NCI-H510A treated with DMSO at 0.1 percent for 48 hours (cell line): ENCODE measurements at places on chromosomes 2 and 18.

DNA sequence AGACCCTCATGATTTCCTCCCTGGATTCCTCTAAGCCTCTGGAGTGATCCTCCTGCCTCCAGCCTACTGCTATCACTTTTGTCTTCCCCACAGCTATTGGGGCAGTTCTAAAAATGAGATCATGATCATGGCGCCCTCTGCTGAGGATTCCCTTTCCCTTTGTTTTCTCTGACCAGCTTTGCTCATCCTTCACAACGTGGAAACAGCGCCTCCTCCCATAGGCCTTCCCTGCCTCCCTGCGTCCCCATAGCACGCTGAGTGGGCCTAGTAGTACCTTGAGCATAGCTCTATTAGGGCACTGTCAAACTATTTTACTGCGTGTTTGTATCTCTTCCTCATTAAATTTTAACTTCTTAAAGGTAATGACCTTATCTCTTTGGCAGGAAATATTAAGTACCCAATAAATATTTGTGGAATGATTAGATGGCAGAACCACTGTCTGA lies 207.0 kb upstream of the FANCL start:
- peak; percentile 69 for DNase-seq

DNA sequence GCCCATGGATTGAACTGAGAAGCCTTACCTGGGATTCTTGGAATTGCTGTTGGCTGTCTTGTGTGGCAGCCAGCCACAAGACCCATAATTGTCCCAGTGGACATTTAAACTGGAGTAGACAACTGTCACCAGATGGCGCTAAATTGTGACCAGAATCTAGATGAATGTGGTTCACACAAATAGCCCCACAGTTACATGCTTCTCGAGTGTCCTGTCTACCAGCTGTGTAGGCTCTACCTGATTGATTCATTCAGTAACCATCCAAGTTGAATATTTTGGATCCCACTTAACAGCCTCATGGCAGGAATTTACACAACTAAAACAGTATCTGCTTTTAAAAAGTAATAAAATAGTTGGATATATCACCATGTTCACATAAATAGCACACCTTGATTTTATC lies 73.2 kb downstream of the MAP4K4 start:
- DNase-seq, result peak; percentile 54

- no peak for DNase-seq
Observed at GRCh38 chr2:221018262-221018661, 553.8 kb downstream of the EPHA4 start.

DNA sequence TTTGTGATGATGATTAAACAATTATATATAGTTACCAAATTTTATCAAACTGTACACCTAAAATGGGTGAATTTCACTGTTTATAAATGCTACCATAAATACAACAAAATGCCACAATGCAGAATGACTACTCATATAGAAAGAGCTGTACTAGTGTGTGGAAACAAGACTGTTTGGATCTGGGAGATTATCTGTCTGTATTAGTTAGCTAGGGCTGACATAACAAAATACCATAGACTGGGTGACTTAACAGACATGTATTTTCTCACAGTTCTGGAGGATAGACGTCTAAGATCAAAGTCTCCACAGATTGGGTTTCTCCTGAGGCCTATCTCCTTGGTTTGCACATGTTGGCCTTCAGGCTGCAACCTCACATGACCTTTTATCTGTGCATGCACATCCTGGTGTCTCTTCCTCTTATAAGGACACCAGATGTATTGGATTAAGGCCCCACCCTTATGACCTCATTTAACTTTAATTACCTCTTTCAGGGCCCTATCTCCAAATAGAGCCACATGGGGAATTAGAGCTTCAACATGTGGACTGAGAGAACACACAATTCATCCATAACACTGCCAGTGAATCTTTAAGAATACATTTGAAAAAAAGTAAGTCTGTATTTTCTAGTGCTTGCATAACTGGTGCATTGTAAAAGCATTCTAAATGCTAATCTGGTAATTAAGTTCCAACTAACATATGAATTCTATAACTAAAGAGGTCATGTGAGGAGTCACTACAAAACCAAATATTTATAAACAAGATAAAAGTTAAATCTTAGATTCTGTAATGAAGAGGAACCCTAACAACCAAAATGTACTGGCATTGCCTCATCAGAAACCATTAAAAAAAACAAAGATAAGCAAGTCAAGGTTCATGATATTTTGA lies 699.6 kb downstream of the NYAP2 start:
- no peak for DNase-seq

DNA sequence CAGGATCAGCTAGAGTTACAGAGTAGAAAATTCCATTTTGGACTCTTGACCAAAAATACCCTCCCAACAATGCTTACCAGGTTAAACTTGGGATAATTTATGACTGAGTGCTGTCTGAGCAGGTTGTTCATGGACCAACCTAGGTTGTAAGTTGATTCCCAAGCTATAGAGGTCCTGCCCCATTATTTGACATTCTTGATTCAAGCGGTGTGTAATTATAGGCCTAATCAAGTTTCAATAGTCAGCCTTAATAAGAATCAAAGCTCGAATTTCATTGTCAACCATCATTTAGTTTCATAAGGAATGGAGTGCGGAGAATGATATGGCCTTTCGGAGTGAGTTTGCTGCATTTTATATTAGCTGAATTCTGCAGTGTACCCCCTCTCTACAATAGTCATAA lies 152.8 kb upstream of the FIGN start:
- DNase-seq, result no peak

- DNase-seq, result no peak
Observed at GRCh38 chr2:229489016-229489415, 217.9 kb upstream of the PID1 start.

- DNase-seq, result no peak
Observed at GRCh38 chr18:44781886-44782285, 101.2 kb downstream of the SETBP1 start.

- peak; percentile 76 for DNase-seq
Observed at GRCh38 chr18:34631093-34631966, 78.8 kb upstream of the DTNA start.

- no peak for DNase-seq
Observed at GRCh38 chr18:75530566-75531211, 103.2 kb upstream of the SMIM21 start.

DNA sequence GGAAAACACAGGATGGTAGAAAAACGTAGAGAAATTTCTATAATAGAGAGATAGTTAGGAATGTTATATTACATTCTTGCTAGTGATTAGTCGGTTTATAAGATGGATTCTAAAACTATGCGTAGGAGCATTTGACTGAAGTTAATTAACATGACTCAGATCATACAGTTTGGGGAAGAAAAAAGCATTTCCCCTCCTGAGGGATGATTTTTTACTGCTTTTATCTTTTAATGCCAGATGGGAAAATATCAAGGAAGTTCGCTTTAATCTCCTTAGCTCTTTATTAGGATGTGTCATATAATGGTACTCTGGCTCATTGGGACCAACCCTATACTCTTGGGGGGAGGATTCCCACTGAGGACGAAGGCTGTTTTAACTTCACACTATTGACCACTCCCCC lies 502.1 kb downstream of the TGIF1 start:
- no peak for DNase-seq

- no peak for DNase-seq
Observed at GRCh38 chr2:46915281-46915810, at the start of gene MCFD2. Gene MCFD2 (minus strand): TSS chr2:46915806. CDS start chr2:46909171, 6,635 bp downstream.

GRCh38 chr2:129910446-129911362 lies 68.8 kb upstream of the RAB6C start:
- DNase-seq, result no peak

GRCh38 chr2:69594341-69594740 lies 49.2 kb downstream of the AAK1 start:
- DNase-seq, result no peak

DNA sequence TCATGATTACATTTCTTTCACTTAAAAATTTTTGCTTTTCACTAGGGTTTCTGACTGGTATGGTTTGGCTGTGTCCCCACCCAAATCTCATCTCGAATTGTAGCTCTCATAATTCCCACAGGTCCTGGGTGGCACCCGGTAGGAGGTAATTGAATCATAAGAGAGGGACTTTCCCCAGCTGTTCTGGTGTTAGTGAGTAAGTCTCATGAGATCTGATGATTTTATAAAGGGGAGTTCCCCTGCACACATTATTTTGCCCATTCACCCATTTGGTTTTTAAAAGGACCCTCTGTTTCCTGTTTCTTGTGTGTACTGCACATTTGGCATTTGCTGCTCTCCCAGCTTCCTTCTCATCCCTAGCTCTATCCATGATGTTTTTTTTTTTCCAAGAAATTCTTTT lies 27.8 kb upstream of the NETO1 start:
- no peak for DNase-seq

DNA sequence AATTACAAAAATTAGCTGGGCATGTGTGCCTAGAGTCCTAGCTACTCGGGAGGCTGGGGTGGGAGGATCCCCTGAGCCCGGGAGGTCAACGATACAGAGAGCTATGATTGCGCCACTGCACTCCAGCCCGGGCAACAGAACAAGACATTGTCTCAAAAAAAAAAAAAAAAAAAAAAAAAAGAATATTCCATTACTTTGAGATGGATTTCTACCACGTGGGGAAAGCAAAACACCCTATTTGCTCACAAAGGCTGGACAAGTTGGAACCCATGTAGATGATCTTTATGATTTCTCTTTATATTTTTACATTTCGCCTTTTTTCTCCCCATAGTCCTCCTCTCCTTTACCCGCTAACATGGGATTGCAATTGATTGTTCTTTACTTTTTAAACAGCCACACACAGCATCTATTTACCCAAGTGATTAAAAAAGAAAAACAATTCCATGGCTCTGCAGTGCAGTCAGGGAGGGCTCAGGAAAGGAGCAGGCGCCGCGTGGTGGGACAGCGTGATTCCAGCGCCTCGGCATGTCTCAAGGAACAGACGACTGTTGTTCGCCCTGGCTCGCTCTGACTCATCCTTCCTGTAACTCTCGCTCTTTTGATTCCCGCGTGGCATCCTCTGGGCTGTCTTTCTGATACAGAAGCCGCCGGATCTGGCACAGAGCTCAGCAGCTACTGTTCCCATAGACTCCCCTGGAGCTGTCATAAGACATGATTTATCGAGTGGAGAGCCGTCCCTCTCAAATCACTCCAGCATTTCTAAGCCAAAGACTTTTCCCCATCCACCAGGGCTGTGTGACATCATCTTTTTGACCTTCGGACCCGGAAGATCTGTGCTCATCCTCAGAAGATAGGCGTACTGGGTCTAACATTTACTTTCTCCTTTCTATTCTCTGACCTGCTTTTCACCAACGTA lies 230.4 kb upstream of the AGAP1 start:
- no peak for DNase-seq

DNA sequence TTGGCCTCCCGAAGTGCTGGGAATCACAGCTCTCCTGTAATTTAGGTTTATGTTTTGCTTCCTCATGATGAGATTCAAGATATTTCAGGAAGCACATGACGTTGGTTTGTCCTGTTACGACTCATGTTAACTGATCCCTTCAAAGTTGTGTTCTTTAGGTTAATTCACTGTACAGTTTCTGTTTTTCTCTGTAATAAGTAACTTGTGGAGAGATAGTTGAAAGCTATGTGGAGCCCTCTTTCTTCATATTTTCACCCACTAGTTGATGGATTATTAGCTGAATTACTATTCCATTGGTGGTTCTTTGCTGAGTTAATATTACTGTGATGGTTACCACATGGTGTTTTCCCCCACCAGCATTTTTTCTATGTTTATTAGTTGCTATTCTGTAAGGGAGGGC lies 18.3 kb upstream of the CHCHD5 start:
- DNase-seq, result no peak

- DNase-seq, result no peak
Observed at GRCh38 chr2:2045950-2046349, 285.1 kb downstream of the MYT1L start.

DNA sequence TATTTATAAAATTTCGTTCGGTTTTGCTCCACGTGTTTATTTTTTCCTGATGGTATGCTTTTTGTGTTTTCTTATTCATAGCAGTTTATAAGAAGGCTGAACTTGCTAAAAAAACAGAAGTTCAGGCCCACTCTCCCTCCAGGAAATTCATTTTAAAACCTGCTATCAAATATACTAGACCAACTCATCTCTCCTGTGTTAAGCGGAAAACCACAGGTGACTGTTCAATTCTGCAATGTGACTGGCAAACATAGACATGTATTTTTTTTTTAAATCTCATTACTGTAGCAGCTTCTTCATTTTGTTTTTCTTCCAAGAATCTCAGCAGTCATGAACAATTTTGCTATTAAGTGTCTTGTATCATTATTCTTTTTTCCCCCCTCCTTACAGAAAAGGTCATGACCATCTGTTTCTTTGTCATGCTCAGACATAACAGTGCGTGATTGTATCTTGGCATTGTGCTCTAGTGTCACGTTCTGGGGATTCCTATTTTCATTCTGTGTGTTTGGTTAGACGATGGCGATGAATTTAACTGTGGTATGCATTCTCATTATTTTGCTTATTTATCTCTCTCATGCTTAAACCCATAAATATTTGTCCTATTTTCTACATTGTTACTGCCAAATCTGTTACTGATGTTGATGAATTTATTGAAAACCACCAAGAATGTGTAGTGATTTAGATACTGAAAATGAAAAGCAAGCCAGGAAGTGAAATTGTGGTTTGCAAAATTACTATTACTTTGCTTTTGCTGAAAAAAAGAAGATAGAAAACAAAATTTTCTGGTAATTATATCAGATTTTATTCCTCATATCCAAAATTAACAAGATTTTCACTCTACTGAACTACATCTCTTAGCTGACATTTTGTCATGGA lies 74.6 kb upstream of the UNC80 start:
- no peak for DNase-seq

- peak; percentile 40 for DNase-seq
Observed at GRCh38 chr2:67322353-67323001, 74.7 kb upstream of the ETAA1 start.

DNA sequence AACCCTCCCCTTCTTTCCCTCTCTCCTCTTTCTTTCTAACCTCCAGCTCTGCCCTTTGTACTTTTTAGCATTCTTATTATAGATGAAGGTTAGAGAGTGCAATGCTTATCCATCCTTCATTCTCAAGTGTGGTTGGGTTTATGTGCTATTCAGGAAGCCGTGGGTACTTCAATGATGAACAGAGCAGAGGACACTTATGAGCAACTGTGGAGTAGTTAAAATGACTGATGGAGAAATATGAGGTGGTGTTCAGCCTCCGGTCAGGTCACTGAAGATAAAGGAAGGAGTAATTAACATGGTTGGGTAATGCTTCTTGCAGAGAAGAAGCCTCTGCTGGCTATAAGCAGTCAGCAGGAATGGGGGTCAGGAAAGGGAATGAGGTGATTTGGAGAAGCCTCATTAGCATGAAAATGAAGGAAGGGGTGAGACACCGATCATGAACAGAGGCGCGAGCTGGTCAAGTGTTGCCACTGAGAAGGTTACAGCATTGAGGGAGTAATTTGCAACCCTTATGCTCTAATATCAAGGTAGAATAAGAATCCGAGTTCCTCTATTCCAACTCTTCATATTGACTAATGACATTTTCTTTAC lies 174.7 kb downstream of the LPIN1 start:
- DNase-seq, result peak; percentile 38

- no peak for DNase-seq
Observed at GRCh38 chr2:172074254-172074653, 11.1 kb upstream of the DLX1 start.

DNA sequence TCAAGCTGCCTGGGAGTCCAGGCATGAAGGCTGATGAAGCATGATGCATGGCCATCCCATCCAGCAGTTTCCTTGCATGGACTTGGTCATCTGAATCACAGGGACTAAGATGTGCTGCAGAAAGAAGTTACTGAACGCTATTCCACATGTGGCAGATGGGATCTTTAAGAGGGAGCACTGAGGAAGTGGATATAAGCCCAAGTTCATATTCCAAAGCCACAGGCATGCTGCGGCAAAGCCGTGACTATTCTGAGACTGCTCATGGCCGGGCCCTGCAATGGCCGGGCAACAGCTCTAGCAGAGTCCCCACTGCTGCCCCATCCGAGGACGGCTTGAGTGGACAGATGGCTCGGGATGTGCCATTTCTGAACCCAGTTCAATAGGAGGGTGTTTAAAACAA lies 61.5 kb downstream of the STPG4 start:
- DNase-seq, result no peak
